Suppressor macrophage (primary cell): ENCODE measurements at places on chromosomes 7 and 10.
A peak's percentile ranks its signal among the peaks of the same experiment; 100 is the strongest.

- peak; percentile 45 for DNase-seq
These were observed 605 bp upstream of the NFKB2 start for GRCh38 chr10:102394801-102395399.

DNA sequence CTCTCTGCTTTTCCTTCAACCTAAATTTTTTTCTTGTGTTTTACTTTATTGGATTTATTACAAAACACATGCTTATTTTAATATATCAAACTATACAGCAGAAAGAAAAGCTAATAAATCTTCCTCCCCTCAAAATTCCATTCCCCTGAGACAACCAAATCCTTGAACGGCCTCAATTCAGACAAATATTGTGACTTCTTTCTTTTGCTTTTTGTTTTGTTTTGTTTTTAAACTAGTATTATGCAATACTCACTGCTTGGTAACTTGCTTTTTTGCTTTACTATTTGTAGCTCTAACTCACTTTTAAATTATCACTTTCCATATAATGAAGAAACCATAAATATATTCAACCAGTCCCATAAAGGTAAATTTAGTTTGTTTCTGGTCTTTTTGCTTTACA, 59.4 kb upstream of the CDK1 start:
- DNase-seq = no peak

DNA sequence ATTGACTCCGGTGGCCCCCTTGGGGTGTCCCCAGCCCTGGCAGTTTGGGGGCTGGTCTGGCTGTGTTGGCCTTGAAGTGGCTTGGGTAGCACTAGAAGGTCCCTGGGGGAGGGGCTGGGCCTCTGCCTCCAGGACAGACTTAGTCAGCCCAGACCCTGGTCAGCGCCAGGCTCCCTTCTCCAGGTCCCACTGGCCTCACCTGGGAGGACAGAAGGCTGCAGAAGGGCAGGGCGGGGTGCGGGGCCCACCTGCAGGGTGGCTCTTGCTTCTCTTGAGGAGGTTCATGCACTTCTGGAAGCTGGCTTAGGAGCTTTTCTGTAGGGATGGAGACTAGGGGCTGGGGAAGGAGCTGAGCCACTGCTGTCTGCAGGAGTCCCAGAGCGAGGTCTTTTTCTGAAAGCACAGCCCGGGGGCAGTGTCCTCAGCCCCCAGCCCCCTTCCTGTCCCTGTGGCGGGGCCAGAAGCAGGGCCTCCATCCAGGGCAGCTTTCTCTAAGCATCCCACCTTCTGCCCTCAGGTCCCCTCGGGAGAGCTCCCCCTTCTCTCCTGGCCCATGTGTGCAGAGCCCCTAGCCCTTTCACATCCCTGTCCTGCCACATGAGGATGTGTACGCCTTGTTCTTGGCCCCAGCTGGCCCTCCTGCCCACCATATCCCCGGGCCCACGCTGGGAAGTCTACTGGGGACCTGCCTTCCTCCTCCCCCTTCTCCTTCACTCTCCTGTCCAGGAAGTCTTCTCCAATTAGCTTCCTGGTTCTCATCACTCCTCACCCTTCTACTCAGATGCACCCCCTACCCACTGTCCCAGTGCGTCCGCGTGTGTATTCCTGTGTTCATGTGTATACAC, 11.0 kb downstream of the TBATA start:
- no peak for DNase-seq

DNA sequence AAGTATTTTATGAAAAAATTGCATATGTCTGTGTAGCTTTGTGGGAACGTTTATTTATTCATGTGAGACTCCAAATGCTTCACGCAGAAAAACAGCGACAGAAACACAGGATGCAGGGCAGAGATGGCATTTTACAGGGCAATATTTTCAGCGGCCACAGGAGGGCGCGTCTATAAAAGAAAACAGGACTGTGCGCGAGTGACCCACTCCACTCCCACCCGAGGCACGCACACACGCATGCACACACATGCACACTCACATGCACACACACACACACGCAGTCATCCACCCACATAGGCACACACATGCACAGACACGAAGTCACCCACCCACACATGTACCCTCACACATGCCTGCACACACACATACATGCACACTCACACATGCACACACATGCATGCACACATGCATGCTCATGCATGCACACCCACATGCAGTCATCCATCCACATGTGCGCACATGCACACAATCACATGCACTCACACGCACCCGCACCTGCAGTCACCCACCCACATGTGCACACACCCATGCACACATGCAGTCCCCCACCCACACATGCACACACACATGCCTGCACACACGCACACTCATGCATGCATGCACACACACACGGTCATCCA, 96.3 kb downstream of the DNAJB6 start:
- DNase-seq = peak; percentile 66

GRCh38 chr7:64599359-64599758, 36.5 kb upstream of the ZNF680 start:
- no peak for DNase-seq

DNA sequence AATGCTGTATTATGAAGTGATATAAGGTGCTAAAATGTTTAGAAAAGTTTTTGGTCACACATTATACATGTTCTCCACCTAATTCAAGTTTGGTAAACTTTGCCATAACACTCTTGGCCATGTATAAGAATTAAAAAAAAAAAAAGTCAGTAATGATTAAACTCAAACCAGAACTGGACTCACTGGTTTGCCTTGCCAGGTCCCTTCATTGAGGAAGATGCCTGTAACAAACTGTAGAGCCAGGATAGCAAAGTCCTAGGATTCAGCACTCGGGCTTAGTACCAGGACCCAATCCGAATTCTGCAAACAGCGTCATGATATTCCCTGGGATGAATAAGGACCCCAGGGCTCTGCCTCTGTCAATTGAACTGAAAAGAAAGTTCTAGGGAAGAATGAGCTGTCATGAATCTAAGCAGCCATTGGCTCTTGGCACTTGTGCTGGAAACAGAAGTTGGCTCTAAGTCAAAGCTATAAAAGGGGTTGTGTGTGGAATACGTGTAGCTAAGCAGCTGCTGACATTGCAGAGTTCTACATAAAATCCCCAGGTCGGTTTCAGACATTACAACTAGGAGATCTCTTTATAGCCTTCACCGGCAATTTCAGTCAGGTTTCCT, 216.9 kb downstream of the C7orf25 start:
- DNase-seq = no peak

DNA sequence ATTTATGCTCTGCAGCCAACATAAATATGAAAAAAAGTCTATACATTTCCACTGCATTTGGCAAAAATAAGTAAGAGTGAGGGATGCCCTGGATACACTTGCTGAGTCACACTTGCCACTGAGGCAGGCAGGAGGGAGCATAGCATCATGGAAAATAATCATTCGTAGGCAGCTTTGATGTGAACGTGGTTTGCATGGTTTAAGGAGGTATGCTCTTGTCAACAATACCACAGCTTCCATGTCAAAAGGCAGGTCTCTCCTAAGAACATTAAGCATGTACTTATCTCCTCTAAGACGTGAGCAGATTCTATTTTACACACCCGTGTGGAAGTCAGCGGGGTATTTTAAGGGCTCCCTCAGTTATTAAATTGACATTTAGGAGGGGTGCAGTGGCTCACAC, 89.2 kb upstream of the WDR11 start:
- DNase-seq = no peak

- peak; percentile 34 for DNase-seq
These were observed 88.9 kb upstream of the PAX2 start for GRCh38 chr10:100656454-100656853.

GRCh38 chr10:68364101-68364886, 31.6 kb upstream of the PBLD start:
- no peak for DNase-seq

GRCh38 chr10:121368347-121369025, 229.8 kb downstream of the FGFR2 start:
- no peak for DNase-seq

GRCh38 chr10:11014671-11015445, 2.8 kb upstream of the CELF2 start:
- DNase-seq = no peak

GRCh38 chr7:90244565-90244908, 437 bp upstream of the CFAP69 start:
- DNase-seq = no peak

- DNase-seq = no peak
These were observed 63.5 kb downstream of the MGMT start for GRCh38 chr10:129530581-129530980.

DNA sequence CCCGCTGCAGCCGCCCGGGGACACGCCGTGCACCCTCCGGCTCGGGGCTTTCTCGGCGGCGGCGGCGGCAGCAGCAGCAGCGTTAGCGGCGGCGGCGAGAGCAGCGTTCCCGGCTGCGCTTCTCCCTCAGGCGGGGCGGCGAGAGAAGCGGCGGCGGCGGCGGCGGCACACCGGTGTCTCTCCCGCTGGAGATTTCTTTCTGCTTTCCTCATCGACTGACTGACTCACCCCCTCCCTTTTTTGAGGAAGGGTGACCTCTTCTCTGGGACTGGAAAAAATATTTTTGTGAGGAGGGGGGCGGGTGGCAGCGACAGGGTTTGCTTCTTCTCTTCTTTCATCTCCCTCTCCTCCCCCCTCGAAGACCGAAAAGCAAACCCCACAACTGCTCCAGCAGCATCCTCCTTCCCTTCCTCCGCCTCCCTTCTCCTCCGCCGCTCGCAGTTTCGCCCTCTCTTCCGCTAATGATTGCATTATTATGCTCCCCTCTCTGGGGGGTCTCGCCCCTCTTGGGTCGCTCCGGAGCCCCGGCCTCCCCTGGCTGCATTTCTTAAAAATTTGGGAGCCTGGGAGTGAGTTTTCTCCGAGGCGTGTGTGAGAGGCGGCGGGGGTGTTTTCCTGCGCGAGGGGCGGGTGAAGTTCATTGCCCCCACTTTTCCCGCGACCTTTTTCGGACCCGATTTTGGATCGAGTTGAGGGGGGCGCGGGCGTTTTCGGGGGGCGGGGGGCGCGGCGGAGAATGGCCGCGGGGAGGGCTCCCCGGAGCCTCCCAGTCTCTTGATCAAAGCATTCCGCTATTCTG, 411 bp downstream of the AUTS2 start:
- DNase-seq = no peak

- DNase-seq = peak; percentile 73
These were observed 29.0 kb upstream of the EBLN1 start for GRCh38 chr10:22246680-22247391.

- no peak for DNase-seq
These were observed 25.7 kb upstream of the FAM180A start for GRCh38 chr7:135774284-135774683.

DNA sequence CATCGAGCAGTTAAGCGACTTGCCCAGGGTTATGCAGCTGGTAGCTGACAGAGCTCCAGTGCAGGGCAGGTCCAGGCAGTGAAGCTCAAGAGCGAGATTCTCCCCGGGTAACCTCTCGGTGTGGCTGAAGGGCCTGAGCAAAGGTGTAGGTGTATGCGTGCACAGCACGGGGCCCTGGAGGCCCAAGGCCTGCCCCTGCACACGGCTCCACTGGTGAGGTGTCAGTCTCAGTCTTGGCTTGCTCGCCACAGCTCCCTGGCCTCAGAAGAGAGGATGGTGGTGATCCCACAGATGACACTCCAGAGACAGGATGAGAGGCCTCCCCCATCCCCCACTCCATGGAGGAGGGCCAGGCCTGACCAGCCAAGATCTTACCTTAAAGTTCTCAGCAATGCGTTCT, 12.0 kb downstream of the AKR1B1 start:
- DNase-seq = no peak

DNA sequence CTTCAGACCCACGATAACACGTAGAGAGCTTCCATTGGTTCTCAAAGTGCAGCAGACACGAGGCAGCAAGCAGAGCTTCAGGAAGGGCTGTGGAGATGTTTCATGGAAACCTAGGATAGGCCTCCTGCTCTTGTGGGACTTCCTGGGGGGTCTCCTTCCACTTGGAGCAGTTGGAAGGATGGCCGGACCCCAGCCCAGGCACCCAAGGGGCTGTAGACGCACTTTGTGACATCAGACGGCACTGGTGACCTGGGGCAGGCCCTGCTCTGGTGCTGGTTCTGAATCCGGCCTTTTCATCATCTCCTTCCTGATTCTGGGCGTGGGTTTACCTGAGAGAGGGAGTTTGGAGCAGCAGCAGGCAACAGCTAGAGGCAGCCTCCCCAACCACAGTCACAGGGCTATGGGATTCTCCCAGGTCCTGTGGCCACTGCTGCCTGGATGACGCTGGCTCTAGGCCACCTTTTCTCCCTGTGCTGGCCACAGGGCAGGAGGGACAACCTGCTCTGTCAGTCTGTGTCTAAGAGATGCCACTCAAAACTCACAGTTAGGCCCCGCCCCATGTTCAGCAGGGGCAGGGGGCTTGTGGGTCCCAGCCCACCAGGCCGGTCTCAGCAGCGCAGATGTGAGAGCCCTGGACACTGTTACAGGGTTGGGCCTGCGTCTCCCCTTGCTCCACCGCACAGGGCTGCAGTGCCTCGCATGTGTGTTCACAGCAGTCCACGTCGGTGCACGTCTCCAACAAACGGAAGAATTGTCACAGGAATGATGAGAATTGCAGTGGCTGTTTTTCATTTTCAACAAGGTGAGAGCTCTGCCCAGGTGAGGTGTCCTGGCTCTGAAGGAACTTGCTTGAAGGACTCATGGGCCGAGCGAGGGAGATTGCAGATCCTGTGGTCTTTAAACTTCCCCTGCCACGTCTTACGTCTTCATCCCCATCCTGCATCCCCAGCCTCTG, 569.3 kb downstream of the TCERG1L start:
- no peak for DNase-seq

DNA sequence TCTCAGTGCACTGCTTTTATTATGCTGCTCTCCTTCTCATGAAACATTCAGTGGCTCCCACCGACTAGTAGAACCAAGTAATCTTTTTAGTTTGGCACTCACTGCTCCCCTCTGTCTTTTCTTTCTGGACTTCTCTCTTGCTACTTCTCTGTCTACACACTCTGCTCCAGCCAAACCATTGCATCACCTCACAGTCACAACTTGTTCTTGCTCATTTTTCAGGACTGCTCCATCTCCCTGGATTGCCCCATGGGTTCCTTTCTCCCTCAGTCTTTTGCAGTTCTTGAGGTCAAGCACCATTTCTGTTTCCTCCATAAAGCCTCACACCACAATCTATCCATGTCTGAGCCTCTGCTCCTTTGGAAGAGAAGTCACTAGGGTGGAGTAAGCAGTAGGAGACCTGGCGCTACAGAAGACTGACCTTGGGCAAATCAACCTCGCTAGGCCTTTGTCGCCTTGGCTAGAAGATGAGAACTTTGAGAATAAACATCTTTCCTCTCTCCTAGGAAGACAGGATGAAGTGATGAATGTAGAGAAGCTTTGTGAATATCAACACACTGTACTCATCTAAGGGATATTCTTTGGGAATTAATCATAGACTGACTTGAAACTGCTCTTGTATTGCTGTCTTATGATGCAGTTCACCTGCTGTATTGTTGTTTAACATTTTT, 186.2 kb downstream of the LRMDA start:
- DNase-seq = peak; percentile 58

- no peak for DNase-seq
These were observed 10.9 kb upstream of the FRAT1 start for GRCh38 chr10:97307866-97308780.

GRCh38 chr7:1454542-1454941, 4.7 kb downstream of the MICALL2 start:
- DNase-seq = no peak

- no peak for DNase-seq
These were observed 6.5 kb downstream of the C10orf95 start for GRCh38 chr10:102444851-102445250.
